Activated CD8-positive, alpha-beta memory T cell treated with anti-CD3 and anti-CD28 coated beads for 24 hours (primary cell): ENCODE measurements at places on chromosomes 5 and 9.

DNA sequence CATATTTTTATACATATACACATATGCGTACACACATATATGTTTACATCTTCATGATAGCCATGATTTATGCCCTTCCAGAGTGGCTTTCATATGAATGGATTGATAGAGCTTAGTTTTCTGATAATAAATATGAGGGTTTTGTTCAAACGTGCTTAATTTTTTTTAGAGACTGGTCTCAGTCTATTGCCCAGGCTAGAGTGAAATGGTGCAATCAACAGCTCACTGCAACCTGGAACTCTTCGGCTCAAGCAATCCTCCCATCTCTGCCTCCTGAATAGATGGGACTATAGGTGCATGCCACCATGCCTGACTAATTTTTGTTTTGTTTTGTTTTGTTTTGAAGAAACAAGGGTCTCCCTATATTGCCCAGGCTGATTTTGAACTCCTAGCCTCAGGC is 48.6 kb upstream of the ZSWIM6 start:
- DNase-seq = no peak

GRCh38 chr9:88578121-88579049 is 43.4 kb downstream of the NXNL2 start:
- peak; percentile 90 for DNase-seq

GRCh38 chr9:91157883-91158282 is 203.8 kb downstream of the AUH start:
- DNase-seq = peak; percentile 53

DNA sequence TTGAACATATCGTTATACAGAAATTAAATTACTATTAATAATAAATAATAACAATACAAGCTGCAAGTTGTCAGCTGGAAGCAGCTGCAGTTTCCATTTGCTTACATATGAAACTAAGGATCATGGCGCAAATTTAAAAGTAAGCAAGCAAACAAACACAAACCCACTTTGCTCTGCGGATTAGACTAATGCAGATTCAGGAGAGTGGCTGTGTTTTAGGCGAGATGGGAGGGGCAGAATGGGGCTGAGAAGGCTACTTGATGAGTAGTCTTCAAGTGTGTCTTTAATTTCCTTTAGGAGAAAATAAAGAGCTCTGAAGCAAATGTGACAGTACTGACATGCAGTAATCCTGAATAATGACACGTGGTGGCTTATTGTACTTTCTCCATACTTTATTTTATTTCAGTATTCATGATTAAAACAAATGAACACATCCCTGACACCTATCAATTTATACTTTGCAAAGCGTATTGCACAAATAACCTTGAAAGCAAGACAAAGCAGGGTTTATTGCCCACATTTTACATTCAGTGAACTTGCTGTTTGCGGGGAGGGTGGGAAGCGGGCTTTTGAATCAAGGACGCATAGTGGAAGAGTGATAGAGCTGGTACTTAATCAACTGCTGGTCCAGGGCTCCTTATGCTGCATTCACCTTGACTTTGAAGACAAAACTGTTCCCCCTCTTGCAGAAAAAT is 221.4 kb upstream of the TRIM32 start:
- DNase-seq = no peak

DNA sequence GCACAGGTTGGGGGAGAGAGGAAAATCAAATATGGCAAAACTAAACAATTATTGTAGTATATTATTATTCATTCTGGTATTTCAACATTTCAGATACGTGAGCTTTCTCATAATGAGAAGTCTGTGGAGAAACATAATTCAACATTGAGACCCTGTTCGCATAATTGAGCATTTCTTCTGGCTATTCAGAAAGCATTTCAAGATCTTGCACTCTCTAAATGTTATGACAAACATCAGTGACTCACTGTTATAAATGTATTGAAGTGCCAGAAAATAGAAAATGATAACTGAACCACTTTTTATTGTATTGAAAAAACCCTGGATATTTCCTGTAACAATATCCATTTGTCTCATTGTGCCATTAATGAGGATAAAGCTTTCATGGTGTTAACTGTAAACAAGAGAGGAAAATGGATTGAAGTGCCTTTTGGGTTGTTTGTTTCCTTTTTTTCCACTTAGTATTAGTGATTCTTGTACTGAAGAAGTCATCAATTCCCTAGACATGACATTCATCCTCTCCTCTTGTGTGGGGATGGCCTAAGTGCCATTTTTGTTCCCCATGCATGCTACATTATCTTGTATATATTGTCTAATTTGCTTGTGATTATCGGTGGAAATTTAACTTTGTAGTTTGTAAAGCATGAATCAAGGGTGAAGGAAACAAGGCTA is 124.6 kb downstream of the CAMK4 start:
- no peak for DNase-seq

DNA sequence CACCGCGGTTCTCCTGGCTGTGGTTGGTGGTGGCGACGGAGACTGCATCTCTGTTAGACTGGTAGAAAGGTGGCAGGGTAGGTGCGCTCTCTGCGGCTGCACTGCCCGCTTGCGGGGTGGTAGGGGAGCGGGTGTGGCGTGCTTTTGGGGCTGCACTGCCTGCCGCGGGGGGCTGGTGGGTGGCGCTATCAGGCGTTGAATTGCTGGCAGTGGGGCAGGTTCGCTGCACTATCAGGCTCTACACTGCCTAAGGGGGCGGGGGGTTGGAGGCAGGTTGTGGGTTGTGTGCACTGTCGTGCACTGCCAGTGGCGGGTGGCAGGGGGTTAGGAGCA is 21.0 kb upstream of the TRIM52 start:
- DNase-seq = no peak

DNA sequence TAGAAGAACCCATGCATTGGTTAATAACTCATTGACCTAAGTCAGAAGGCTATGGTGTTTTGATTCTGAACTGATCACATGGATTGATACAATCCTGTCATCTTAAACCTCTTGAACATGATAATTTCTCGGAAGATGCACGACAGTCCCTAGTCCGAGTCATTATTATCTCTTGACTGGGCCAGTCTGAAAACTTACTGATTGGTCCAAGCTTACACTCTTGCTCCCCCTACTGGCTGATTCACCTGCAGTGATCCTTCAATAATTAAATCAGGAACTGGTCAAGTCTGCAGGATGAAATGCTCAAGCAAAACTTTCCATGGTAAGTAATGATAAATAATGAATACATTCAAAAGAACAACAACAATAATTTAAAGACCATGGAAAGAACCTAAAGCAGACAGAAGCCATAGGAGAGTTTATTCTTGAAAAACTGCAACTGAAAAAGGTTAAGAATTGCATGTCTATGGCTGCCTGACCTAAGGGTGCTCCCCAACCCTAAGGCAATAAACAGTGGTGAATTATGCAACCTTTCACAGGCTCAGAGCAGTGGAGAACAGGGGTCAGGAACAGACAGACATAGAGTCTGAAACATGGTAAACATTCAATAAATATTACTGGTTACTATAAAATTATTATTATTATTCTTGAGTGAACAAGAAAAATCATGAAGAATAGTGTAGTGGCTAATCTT is 79.3 kb downstream of the BRINP1 start:
- no peak for DNase-seq

- DNase-seq = no peak
These were observed 207.0 kb downstream of the MEF2C start for GRCh38 chr5:88675708-88676636.

DNA sequence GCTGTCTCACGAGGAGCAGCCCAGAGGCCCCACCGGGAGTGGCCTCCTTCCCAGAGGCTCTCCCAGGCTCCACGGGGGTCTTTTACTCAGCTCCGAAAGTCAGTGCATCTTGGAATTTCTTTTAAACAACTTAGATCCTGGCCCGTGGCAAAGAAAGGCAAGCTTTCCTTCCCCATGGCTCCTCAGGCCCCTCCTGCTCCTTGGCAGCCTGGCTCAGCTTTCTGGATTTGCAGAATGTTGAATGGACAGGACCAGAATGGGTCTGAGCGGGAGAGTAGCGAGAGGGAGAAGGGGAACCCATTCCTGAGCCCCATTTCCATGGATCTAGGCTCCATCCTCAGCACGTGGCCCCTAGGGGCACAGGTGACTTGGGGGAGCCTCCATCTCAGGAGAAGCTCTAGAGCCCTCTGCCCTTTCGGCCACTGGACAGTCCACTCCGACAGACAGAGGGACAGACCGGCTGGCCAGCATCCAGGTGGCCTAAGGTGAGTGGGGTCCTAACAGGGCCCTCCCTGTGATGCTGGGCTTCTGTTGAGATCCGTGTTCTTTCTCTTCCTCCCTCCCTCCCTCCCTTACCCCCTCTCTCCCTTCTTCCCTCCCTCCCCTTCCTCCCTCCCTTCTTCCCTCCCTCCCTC is 173.9 kb upstream of the PPP1R26 start:
- peak; percentile 44 for DNase-seq

GRCh38 chr5:169218861-169219260 is 82.1 kb downstream of the SLIT3 start:
- DNase-seq = no peak

GRCh38 chr9:134339183-134339806 is 13.0 kb downstream of the RXRA start:
- no peak for DNase-seq

GRCh38 chr9:87871425-87872078 is 11.1 kb upstream of the SPATA31E1 start:
- DNase-seq = no peak

DNA sequence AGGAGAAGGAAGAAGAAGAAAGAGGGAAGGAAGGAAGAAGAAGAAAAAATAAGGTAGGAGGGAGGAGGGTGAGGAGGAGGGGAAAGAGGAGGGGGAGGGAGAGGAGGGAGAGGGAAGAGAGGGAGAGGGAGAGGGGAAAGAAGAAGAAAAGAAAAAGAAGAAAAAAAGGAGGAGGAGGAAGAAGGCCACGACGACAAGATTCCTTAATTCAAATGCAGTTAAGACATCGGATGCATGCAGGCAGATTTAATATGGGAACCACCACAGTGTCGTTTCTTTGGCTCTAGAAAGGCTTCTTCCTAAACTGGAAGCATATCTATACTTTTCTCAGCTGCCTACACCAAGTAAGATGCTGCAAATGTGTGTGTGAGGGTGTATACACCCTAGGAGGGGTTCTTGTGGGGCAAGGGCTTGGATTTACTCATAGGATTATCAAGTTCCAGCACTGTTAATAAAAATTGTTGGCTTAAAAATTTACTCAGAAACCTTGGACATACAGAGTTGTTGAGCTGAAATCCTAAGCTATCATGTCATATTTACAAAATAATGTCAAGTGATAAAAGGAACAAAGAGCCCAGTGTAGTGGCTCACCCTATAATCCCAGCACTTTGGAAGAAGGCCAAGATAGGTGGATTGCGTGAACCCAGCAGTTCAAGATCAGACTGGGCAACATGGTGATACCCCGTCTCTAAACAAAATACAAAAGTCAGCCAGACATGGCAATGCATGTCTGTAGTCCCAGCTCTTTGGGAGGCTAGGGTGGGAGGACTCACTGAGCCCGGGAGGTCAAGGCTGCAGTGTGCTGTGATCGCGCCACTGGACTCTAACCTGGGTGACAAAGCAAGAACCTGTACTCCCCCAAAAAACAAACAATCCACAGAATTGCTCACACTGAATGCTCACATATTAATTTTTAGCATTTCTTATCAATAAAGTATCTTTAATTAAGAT is 108.5 kb downstream of the UBAP2 start:
- no peak for DNase-seq

- no peak for DNase-seq
These were observed 139.1 kb upstream of the ERCC6L2 start for GRCh38 chr9:95736370-95736769.

DNA sequence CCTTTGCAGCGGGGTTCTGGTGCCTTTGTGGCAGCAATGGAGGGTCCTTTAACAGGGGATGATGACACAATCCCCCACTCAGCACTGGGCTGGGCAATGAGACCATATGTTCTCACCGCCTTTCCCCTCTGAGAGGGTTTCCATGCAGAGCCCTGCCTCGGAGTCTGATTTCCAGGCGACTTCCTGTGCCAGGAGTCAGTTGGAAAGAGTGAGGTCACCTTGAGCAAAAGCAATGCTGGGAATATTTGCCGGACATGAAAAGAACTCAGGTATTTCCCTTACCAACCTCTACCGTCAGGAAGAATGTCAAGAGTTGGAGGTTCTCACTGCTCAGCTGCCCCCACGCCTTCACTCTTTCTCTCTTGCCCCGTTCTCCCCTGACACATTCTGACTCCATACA is 284.2 kb upstream of the IRX1 start:
- no peak for DNase-seq

DNA sequence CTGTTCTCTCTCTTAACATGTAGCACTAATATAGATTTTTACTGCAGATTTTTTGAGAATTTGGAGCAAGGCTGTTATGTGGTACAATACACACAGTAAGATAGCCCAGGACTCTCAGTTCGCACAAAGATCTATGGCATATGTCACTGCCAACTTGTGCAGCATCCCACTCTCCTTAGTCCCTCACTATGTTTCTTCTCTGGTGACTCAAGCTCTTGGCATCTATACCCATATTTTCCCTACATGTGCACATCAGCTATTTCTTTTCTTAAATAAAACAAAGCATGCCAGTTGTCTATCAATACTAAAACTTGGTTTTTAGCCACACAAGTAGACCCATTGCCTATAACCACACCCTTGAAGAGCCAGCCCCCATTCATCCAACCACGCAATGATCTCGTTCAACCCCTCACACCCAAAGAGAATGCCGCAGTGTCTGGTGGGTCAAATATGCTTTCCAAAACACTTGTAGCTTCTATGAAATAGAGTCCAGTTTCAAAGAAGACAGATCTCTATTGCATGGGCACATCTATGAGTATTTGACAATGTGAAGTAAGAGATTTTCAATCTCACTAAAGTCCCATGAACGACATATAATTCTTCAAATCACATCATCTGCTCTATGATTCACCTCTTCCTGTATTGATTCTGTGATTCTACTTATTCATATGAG is 18.2 kb upstream of the IL7R start:
- no peak for DNase-seq

GRCh38 chr9:112084907-112085306 is 90.2 kb downstream of the SUSD1 start:
- no peak for DNase-seq

GRCh38 chr5:128775558-128775957 is 189.7 kb upstream of the SLC27A6 start:
- DNase-seq = no peak

DNA sequence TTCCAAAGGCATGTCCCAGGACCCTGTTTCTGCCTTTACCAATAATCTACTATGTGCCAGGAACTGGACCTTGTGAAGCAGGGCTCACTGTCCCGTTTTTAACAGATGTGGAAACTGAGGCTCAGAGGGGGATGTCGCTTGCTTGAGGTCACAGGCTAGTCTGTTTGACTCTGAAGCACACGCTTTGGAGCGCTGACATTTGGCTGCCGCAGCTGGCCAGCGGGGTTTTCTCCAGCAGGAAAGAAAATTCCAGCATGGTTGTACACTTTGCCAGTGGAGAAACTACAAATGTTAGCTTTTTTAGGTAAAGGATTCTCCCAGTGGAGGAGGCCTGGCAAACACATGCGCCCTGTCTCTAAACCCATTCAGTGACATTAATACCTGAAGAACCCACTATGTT is 50.5 kb downstream of the SH3PXD2B start:
- DNase-seq = no peak
